ENCODE measurements at places on chromosomes 4 and X. TPM values are rescaled to one million over a fixed set of nuclear protein-coding genes. Genes with fewer than 3 reads are reported as not detected.

DNA sequence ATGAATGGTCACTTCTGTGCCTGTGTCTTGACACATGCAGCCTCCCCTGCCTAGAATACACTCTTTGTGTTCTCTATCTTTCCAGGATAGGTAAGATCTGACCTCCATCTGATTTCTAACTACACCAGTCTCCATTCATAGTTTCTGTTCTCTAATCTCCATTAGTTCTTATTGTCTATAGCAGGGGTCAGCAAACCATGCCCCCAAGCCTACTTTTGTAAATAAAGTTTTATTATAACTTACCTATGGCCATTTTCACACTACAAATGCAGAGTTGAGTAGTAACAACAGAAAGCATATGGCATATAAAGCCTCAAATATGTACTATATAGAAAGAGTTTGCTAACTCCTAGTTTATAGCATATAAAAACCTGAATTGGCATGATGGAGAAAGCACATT lies 37.6 kb upstream of the H2AZ1 start:
- no peak for DNase-seq

- DNase-seq = no peak
Observed at GRCh38 chrX:81868979-81869378, 667.1 kb downstream of the SH3BGRL start.

- DNase-seq = peak; percentile 65
Observed at GRCh38 chr4:140884431-140885058, 128.4 kb upstream of the TBC1D9 start.

DNA sequence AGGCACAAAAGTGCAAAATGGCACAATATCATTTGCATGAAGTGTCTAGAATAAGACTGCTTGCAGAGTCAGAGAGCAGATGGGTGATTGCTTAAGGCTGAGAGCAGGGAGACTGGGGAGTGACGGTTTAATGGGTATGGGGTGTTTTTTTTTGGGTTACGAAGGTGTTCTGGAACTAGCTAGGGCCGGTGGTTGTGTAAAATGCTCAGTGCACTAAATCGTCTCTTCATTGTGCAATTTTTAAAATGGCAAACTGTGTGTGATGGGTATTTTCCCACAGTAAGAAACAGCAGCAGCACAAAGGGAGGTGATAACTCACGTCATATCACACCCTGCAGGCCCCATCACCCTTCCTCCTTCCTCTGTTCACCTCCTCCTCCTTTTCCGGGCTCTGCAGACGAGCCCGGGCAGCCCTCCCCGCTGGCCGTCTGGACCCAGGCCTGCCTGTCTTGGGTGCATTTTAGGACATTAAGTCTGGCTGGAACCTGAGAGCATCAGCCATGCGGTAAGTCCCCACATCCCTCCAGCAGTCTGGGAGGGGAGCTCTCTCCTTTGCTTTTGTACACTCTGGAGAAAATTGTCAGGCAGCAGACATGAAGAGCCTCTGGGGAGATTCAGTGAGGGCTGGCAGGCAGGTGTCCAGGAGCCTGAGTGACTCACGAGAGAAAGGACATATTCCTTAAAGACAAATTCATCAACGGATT lies 42.7 kb downstream of the ASMT start:
- DNase-seq = no peak

- no peak for DNase-seq
Observed at GRCh38 chrX:69033936-69034335, 131.3 kb downstream of the PJA1 start.

- no peak for DNase-seq
Observed at GRCh38 chr4:142278663-142279062, 567.4 kb downstream of the INPP4B start.

DNA sequence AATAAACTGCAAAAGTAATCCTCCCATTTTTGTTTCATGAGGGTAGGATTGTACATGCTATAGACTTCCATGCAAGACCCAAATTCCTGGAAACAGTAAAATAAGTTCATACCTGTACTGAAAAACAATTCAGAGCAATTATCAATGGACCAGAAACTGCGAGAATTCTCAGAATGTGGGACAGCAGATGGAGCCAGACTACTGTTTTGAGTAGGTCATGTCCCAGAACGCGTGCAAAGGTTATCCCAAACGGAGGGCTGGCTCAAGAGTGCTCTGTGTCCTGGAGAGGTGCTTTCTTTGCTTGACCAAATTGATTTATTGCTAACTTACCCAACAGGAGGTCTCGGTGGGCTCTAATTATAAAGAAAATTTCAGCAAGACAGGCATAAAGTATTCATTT lies 1.7 kb upstream of the MAGEH1 start:
- no peak for DNase-seq

DNA sequence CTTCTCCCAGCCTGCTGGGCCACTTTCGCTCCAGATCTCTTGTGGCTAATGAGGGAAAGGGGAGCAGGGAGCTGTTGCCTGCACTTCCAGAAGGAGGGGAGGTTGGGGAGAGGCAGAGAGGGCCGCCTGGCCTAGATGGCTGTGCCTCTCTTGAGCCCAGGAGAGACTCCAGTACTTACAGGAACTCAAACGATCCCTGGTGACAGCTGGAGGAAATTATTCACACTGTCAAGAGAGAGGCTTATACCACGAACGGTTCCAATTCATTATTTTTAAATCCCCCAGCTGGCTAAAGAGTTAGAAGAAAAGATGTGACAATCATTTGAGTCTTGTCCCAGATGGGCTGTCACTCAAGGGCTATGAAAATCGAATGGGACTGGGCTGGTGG lies 96.1 kb downstream of the PHKA2 start:
- no peak for DNase-seq

GRCh38 chrX:54271664-54272063 lies 86.2 kb downstream of the WNK3 start:
- DNase-seq = no peak

- DNase-seq = peak; percentile 83
Observed at GRCh38 chr4:122718281-122718680, 14.2 kb upstream of the BBS12 start.

DNA sequence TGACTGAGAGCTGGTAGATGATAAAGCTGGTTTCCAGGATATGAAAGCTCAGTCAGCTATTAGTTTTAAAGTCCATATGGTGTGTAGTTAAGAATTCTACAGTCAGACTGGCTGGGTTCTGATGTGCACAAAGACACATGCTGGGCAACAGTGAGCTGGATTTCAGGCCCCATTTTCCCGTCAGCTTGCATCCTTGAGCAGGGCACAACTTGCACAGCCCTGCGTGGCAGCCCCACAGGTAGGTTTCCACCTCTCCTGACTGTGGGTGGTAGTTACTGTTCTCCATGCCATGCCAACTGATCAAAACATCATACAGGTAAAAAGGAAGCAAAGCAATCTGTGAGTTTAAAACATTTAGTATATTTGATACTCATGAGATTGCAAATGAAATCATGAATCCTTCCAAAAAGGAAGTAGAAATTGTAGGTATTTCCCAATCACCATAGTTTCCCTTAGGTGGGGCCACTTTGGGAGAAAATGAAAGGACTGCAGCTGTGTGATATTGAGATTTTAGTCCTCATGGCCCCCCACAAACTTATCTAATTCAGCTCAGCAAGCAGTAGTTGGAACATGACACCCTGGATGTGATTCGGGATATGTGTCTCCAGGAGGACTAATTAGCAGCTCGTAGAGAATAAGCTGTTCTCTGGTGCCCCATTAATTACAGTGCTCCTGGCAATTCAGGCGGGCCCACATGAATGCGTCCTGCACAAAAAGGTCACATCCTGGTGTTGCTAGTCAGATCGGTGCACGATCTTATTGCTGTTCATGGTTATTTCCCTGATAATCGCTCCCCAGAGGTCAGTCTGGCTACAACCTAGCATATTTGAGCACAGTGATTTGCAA lies 42.4 kb upstream of the NOCT start:
- no peak for DNase-seq

- peak; percentile 31 for DNase-seq
Observed at GRCh38 chrX:24241822-24242648, 71.8 kb downstream of the SUPT20HL2 start.

DNA sequence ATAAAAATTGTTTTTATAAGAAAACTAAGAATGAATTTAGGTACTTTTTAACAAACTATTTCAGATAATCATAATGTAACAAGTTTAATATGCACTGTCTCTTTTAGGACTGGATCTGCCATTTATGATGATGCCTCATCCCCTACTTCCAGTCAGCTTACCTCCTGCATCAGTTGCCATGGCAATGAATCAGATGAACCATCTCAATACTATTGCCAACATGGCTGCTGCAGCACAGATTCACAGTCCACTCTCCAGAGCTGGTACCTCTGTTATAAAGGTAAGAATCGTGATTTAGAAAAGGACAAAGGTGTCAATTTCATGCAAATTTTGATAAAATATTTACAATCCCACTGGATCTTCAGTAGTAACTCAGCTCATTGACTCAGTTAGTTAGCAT lies 566.2 kb downstream of the DACH2 start:
- DNase-seq = no peak

GRCh38 chr4:112704991-112705845 lies 68.3 kb downstream of the LARP7 start:
- DNase-seq = peak; percentile 40

DNA sequence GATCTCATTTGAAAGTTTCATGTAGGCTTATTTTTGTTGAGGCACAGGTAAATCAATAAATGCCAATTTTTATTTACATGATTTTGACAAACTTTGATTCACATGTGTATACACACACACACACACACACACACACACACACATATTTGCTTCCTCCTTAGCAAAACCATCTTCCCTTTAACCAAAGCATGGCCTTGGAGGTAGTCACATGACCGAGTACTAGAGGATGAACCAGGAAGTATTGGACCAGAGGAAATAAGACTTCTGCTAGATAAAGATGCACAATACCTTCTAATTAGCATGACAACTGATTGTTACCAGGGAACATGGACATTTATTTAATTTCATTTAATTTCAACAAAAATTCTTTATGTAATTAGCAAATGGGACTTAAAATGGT lies 23.4 kb upstream of the CFAP299 start:
- no peak for DNase-seq

DNA sequence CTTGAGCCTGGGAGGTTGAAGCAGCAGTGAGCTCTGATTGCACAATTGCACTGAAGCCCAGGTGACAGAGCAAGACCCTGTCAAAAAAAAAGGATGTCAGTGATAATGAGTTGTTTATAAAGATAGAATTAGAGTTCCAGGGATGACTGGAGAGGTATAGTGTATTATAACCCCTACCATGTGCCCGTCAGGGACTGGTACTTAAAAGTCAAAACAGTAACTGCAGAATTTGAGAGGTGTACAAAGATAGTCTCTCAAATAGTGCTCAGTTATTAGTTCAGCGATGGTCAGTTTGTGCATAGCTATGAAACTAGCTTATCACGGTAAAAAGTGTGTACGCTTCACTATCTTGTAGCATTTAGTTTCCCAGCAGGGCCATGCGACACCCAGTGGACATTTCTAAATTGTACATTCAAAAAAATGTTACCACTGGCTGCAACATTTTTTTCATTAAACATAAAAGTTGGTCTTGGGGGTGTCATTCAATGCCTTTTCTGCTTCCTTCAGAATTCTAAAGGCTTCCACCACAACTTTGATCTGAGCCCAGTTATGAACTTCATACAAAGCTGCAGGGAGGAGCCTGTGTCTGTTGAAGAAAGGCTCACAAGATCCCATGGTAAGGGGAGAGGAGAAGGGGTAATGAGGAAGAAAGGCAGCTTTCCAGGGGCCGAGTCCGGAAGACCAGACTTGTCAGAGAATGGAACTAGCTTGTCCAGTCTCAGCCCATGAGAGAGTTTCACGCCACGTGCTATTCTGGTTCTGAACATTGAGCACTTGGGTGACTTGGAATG lies 9.2 kb upstream of the GYG2 start:
- DNase-seq = no peak

DNA sequence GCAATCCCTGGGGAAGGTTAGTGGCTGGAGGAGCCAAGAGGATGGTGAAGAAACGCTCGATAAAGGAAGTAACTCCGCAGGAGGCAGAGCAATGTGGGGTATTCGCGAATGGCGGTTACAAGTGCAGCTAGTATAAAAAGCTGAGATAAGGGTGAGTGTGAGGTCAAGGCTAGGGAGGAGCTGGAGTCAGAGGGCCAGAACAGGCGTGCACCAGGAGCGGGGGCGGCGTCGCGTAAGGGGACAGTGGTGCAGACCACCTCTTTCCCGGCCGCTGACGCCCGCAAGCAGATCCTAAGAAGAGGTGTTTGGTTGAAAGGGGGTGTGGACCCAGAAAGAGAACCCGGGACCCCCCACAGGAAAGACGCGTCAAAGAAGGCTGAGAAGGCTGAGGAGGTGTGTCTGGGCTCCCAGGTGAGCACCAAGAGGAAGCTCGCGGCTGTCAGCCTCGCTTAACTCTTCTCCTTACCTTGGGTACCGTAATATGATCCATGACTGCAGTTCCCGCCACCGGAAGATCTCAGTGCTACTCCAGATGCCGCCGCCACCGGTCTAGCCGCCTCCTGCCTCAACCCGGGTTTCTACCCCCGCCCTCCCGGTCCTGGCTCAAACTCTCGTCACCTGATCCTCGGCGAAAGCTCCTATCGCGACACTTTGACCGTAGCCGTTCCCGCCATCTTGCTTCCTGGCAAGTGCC lies at the start of gene MTMR8:
Gene MTMR8, minus strand, starts transcription at position 579 of the 694 bp plus-strand sequence. Its CDS starts 89 bp downstream, at position 490.
- peak; percentile 49 for DNase-seq

GRCh38 chrX:18983666-18984380 lies at the start of gene PHKA2:
PHKA2 (minus strand) TSS chrX:18984114; CDS start chrX:18983932, 182 bp downstream.
- DNase-seq = peak; percentile 64

- no peak for DNase-seq
Observed at GRCh38 chr4:48854395-48854683, 23.5 kb downstream of the OCIAD1 start.

DNA sequence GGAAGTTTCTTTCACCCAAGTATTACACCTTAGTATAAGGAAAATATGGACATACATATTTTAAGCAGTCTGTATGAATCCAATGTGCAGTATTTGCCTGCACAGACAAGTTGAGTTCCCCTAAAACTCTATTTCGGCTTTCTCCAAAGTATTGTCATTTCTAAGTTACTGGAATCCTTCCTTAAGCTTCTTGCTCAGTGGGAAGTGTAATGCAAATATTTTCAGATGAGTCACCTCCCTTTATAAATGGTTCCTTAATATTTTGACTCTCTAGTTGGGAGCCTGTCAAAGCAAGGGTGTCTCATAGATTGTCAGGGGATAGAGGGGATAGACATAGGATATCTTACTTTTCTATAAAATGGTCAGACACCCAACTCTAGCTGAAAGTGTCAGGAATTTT lies 178.6 kb downstream of the NAA11 start:
- DNase-seq = no peak

TMPRSS11E gene
- not detected for polyA plus RNA-seq

OCIAD1 gene
- 211 TPM for polyA plus RNA-seq

ENAM gene
- 2.9 TPM for polyA plus RNA-seq

PCDH18 gene
- 46.1 TPM for polyA plus RNA-seq

EMD gene
- 51.6 TPM for polyA plus RNA-seq

TRIM75 gene
- polyA plus RNA-seq = 0.10 TPM

TMEM156 gene
- 0.13 TPM for polyA plus RNA-seq

Data from hindlimb muscle (tissue), 1 donor.